ENCODE measurements at places on chromosomes 5 and 9.
A peak's percentile ranks its signal among the peaks of the same experiment; 100 is the strongest.

DNA sequence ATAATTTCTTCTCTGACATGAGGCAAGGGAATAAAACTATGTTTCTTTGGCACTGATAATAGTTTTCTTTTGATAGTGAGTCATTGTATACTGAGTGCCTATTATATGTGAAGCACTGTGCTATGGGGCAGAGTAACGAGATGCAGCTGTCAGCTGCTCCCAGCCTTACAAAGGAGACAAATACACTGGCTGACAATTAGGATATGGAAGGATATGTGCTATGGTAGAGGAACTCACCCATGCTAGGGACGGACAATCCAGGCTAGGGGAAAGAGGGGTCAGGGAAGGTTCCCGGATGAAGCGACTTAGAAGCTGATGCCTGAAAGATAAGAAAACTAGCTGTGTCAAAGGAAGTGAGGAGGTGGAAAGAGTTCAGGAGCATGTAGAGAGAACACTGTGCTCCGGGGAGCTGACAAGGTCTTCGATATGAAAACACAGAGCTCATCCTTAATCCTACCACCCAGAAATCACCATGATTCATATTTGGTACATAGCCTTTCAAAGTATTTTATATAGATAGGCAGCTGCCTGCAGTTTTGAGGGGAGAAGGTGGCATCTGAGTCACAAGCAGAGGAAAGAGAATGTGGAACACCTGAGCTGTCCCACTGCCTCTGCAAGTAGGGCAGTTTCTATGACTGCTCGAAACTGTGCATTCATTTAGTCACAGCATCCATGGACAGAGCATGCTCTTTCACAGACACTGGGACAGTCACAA is 12.1 kb downstream of the BSPRY start:
- DNase-seq, result peak; percentile 64

DNA sequence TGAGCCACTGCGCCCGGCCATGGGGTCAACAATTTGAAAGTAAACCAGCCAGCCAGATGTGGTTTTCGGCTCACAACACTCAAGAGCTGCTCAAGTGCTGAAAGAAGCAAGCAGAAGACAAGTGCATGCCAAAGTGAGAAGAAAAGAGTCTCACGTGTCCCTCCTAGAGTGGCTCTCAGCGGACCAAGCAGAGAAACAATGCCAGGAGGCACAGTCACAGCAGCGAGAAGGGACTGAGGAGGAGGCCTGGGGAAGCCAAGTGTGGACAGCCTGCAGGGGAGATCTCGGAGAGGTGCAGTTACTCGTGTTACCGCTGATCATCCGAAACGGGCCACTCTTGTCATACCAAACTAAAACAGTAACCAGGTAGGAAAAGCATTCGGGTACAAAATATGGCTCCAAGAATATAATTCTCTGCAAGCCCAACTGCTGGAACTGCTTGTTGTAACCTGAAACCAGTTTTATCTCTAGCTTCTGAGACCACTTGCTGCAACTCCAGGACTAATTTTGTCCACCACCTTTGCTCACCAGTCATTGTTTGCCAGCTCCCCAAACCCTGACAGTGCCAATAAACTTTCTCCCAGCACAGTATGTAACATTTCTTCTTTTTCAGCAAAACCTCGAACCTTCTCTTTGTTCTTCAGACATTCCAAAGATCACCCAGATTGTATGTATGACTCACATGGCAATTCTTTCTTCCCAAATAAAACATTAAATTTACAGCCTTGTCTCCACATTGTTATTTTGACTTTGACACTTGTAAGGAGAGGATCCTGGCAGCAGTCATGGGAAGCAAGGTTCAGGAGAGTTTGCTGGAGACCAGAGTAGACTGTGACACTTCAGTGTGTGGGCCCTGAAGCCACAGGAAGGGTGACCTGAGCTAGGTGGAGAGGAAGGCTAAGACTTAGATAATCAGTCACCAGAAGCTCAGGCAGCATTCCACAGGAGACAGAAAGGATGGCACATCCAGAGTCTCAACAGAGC is 6.3 kb downstream of the SLC35D2 start:
- peak; percentile 93 for DNase-seq

- no peak for DNase-seq
These were observed 48.4 kb downstream of the S1PR3 start for GRCh38 chr9:89039664-89040063.

DNA sequence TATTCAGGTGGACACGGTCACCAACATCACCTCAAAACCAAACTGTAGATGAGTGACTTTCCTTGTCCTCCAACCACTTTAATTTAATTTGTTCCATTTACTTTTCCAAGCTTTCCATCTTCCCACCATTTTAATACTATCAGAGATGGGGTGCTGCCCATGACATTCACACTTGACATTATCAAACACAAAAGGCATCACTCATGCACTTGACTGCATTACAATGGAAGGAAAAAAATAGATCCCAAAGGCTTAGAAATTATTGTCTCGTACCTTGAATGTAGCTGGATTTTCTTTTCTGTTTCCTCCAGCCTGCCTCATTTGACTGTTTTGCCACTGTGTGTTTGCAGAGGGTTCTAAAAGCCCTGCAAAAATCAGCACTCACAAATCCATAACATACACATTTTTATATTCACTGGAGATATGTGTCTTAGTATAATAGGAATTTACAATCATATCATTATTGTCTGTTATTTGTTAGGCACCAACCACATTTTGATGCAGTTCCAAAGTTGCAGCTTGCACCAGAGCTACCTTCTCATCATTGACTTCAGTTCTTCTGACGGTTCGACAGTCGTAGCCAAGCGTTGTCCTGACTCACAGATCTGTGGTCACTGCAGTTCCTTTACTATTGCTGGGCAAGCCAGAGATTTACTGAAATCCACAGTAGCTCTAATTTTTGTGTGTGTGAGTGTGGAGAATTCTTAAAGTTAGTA is 712.3 kb upstream of the WWC1 start:
- peak; percentile 57 for DNase-seq

- DNase-seq, result no peak
These were observed 717.5 kb downstream of the IRX1 start for GRCh38 chr5:4313138-4313537.

DNA sequence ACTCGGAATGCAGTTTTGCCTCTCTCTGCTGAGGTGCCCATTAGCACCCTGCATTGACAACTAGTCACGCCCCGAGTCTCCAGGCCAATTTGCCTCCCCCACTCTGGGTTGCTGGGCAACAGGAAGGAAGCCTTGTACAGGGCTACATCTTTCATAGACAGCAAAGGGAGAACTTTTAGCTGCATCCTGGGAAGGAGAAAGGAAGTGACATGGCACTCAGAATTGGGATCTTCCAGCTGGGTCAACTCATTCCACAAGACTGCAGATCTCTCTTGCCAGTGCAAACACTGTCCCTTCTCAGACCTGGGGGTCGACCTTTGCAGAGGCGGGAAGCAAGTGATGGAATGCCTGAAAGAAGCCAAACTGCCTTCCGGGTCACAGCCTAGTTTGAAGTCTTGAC is 282.0 kb downstream of the SLIT3 start:
- no peak for DNase-seq

- no peak for DNase-seq
These were observed 41.5 kb downstream of the CXXC5 start for GRCh38 chr5:139689631-139690063.

GRCh38 chr5:73192370-73192769 is 19.4 kb downstream of the TMEM174 start:
- no peak for DNase-seq

DNA sequence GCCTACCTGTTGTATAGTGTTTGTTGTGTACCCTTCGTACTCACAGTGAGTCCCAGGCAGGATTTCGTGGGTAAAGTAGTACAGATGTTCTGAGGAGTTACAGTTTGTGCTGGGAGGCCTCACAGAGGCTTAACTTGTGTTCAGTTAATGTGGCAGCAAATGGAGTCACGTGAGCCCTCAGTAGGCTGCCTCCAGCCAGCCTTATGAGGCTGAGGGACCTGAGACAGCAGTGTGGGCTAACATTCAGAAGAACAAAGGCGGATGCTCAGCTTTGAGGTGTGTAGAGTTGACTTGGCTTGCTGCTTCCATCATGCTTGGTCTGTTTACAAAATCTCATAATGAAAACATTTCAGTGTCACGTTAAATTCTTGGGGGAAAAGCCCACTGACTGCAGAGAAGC is 118.1 kb downstream of the TRIO start:
- no peak for DNase-seq

GRCh38 chr5:36305571-36306326 is 4.0 kb upstream of the RANBP3L start:
- DNase-seq, result peak; percentile 71

DNA sequence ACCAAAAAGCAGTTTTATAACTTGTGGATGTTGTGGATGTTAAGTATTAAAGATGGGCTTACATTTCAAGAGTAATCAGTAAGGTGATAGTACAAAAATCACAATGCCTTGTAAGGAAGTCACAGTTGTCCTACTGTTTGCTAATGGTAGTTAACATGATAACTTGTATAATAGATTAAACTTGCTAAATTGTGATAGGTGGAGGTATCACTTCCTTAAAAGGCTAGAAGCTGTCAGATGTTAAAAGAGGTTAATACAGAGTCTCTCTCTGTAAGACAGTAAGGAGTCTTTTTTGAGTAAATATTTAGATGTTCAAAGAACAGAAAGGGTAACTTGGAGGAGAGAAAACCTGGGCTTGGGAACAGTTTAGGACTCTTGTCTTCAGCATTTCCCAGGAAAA is 14.2 kb upstream of the MACIR start:
- no peak for DNase-seq

- no peak for DNase-seq
These were observed 391.9 kb upstream of the WWC1 start for GRCh38 chr5:167899490-167900070.

DNA sequence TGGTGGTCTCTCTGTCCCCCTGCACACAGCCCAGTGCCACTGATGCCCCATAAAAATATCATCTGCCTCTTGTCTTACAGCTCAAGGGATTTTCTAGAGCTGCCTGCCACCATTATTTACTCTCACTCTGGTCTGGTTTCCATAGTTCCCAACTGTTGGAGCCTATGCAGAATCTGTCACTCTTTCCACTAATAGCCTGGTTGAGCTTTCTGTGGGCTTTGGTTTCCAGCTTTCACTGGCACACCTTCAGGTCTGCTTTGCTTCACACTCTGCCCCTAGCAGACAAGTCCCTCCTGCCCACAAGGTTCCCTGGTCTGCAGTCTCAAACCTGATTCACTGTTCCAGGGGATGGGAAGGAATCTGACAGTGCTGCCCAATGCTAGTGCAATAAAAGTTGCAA is 103.0 kb upstream of the FTMT start:
- DNase-seq, result no peak

GRCh38 chr5:134063188-134063820 is 51.2 kb upstream of the TCF7 start:
- no peak for DNase-seq

DNA sequence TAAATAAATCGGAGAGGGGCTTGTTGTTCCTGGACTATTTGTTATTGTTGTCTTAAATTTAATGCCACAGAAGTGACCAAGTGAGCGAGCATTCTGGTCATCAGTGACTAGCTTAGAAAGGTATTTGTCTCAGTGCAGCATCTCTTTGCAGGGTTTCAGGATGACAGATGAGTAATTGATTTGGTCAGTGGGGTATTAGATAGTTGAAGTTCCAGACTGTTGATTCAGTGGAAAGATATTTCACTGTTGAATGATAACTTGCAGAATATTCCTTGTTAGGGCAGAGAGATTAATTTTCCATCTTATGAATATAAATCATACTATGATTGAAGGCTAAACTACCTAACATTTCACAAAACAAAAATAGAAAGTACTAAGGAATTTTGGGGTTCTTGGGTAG is 122.4 kb downstream of the TRIO start:
- DNase-seq, result peak; percentile 83

DNA sequence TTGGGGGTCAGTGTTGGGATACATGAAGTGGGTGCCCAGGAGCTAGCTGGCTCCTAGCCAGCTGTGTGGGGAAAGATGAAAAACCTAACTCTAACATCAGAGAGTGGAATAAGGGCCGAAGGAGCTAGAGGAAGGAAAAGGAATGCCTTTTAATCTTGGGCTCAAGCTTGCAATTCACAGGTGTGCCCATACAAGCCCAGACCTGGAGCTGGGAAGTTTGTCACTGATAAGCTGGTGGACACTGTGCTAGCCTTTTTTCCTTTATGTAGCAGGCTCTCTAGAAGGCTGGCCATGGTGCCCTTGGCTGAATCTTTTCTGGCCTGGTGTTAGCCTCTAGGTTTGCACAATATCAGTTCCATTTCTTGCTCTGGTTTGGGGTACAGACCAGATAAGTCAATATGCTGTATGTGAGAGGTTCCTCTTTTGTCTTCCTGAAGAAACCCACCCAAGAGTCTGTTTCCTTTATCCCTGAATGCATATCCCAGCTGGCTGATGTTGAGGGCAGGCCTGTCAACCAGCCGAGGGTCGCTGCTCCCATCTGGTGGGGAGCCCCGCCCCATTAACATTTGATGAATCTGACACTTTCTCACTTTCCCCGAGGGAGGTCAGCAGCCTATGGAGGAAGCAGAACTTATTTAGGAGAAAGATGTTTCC is 92.4 kb upstream of the CXCL14 start:
- no peak for DNase-seq

Measured in fibroblast of the aortic adventitia (primary cell).